Stimulated activated CD4-positive, alpha-beta T cell treated with anti-CD3 and anti-CD28 coated beads, Interleukin-12 subunit alpha, Interleukin-12 subunit beta, amount 100 ng/mL, for 24 hours (primary cell): ENCODE measurements at places on chromosomes 12 and 14.

DNA sequence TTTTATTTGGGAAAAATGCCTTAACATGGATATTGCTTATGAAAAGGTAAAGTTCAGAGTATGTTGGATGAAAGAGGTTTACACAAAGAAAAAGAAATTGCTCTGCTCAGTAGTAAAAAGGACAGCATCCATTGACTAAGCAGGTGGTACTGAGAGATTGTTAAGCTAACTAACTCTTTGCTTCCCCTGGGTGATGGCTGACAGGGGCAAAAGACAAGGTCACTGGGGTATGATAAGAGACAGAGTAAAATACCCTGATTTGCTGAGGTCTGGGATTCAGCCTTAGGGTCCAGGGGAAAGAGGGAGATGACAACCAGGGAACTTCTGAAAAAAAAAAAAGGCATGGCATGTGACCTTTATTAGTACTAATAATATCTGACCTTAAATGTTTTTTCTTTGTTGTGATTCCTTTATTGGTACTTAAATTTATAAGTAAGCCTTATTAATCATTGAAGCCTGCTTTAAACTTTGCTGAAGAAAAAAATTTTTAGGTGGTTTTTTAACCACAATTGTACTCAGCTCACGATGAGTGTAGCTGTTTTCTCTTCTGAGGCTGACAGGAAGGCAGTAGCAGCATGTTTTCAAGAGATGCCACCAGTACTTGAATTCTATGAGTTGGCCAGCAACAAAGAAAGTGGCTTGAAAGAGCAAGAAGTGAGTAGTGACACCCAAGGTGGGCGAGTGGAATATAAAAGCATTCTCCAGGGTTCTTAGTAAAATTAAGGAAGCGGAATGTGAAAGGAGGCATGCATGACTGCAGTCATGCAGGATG, 43.7 kb upstream of the KITLG start:
- DNase-seq = no peak

DNA sequence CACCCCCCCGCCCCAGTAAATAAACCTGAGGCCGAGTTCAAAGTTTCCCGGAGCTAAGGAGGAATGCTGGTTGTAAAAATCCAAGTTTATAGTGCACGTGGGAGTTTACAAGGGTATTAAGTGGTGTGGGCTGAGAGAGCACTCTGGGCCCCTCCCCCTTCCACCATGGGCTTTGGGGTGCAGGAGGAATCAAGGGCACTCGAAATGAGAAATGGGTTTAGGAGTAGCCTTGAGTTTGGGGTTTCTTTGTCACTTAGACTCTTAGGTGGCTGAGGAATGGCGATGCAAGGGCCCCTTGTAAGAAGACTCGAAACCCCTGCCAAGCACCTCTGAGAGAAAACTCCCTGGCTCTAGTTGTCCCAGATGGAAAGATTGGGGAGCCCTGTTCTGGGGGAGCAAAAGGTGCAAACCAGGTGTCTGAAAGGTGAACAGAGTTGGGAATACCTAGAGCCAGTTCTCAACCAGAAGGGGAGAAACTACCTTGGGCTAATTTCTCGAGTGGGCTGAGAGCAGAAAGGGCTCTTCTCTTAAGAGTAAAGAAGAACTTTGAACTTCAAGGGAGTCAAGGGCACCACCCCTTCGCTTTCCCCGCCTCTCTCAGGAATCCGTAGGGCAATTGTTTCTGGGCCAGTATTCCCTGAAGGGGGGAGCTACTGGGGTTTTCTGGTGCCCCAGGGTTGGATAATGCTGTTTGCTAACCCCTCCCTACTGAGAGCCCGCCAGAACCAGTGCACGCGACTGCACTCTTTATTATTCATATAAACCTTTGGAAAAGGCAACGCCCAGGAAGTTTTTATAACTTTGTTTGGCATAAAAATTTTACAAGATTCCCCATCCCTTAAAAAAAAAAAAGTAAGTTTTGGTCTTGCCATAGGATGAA, 4.0 kb upstream of the HOTAIR start:
- no peak for DNase-seq

- DNase-seq = no peak
Measured at GRCh38 chr14:76984297-76984696, 44.2 kb downstream of the IRF2BPL start.

- DNase-seq = no peak
Measured at GRCh38 chr12:38587594-38587993, 271.0 kb downstream of the ALG10B start.

DNA sequence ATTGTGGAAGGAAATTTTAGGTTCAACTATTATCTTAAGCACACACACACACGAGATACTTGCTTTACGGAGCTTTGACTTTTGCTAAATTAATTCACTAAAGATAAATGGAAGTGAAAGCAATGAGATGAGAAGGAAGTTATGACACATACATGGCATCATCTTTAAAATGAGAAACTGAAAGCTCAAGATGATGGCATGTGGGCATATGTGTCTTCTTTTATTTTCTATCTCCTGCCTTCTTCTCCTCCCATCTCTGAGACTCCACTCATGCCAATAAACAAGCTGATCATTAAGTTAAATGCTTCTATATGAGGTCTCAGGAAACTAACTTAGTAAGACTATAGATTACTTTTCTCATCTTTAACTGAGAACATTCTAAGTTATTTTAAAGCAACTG, 216.7 kb downstream of the MED13L start:
- DNase-seq = no peak

- DNase-seq = no peak
Measured at GRCh38 chr14:68526512-68527091, 266.3 kb downstream of the ZFP36L1 start.

DNA sequence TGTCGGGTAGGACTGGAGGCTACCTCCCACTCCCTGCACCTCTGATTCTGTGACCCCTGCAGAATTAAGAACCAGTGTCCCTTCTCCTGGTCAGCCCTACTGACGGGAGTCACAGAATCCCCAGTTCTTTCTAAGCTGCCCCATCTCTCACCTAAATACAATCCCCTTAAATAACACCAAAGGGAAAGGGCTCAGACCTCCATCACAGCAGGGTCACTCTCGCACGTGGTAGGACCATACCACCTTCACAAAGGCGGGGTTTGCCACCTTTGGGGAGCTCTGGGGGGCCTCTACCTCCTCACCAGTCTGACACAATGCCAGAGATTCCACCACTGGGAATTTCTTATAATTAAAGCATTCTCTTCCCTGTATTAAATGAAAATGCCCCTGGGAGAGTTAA, 35.6 kb downstream of the DAD1 start:
- DNase-seq = no peak

DNA sequence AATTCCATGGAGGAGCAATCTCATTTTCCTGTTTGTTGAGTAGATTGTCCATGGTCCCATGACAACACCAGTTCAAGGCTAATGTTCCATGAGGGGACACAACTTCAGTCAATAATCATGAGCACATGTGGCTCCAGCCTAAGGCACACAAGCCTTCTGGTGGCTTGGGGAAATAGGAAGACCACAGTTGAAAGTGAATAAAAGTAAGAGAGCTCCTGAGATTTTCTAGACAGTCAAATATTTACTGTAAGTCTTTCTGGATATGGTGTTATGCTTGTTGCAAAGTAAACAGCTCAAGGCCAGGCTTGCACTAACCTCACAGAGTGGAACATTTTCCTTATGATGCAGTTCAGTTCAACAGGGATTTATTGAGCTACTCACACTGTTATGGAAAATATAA, 206.9 kb upstream of the SLC38A2 start:
- no peak for DNase-seq

- no peak for DNase-seq
Measured at GRCh38 chr14:103301512-103302354, 32.3 kb upstream of the EIF5 start.

- no peak for DNase-seq
Measured at GRCh38 chr12:110180591-110181005, 56.4 kb downstream of the IFT81 start.

DNA sequence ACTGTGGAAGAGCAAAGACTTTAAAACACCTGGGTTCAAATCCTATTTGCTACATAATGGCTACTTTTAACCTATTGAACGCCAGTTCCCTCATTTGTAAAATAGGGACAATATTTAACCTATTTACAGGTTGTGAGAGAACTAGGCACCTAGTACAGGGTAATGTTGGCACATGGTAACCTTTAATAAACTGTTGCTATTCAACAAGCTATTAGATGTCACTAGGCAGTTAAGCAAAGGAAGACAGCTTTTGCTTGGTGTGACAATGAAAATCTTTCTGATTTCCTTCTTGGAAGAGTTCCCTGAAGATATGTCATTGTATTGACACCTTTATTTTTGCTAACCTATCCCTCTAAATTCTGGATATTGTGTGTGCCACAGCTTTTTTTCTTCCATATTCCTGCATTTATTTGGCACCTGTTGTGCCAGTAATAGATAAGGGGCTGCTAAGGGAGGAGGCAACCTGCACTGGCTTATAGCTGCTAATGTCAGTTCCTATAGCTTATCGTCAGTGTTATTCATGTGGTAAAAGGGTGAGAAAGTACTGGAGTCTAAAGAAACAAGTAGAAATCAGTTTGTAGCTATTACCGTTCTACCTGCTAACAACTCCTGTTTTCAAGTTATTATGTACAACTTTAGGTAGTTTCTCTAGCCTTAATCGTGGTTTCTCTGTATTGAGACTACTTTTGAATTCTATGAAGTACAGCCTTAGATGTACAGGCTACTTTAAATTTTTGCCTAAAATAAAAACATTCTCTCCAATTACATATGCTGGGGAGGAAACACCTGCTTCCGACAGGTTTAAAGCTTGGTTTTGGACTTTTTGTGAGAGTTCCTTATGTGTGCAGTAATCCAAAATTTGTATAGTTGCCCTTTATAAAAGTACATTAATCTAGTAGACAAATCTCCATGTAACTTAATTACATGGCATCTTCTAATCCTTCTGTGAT, 24.3 kb downstream of the HIF1A start:
- DNase-seq = no peak

- DNase-seq = no peak
Measured at GRCh38 chr12:15131431-15131830, 89.8 kb downstream of the RERG start.

DNA sequence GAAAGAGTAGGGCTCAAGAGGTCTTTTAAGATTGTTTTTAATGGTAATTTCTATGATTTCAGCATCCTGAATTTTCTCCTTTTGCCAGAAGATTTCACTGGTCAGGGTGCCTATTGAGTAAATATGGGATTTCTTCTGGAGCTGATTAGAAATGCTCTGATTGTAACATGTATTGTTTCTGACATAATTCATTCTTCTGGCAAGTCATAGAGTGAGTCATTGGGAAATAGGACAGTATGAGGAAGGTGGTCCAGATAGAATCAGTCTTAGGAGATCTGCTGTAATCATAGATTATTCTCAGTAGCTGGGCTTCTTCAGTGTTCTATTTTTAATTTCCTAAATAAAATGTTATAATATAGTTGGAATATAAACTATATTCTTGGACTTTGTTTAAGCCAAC, 182.0 kb upstream of the NAV3 start:
- no peak for DNase-seq

DNA sequence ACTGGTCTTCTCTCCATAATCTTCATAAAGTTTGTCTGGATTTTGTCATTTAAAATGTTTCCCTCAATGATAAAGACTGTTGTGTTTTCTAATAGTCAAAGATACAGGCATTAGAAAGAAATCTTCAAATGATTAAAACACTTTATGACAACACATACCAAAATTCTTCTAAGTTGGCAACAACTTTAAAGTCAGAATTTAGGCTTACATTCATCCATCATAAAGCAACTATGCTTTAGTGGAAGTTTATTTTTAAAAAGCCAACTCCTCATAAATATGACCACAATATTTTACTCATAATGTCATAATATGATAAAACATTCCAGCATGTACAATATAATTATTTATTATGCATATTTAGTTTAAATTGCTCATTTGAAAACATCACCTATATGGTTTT, 17.2 kb upstream of the CCER1 start:
- no peak for DNase-seq
